Forelimb muscle (tissue), 1 donor: ENCODE measurements at places on chromosomes 1 and 21. TPM values are rescaled to one million over a fixed set of nuclear protein-coding genes. Genes with fewer than 3 reads are reported as not detected.

- DNase-seq, result no peak
Measured at GRCh38 chr1:2534687-2535441, 4.8 kb upstream of the HES5 start.

DNA sequence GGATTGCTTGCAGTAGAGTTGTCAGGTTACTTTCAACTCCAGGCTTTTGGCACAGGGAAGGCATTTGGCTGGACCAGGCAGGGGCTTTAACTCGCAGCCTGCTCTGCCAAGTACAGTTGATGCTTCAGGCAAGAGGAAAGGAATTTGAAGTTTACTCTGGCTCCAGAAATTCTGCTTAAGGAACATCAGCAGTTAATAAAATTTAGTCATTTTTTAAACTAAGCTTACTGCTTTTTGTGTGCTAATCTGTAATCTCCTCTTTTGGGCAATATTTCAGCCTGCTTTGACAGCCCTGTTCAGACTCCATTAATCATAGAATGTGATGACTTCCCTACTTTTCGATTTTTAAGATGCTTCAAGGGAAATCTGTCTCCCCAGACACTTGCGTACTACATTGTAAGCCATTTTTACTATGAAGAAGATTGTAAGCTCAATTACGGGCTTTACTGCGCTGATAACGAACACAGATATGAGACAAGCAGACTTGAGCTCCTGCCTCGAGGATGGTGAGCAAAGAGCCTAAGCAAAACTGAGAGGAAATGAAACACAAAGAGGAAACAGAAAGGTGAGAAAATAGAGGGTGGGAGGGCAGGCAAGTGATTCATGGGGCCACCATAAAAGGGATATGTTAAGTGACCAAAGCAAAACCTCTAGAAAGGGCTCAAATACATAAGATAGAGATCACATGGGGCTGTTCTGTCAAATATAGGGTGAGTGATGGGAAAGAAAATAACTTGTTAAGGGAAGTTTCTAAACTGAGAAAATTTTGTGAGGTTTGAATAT is 76.6 kb upstream of the VAV3 start:
- DNase-seq, result no peak

DNA sequence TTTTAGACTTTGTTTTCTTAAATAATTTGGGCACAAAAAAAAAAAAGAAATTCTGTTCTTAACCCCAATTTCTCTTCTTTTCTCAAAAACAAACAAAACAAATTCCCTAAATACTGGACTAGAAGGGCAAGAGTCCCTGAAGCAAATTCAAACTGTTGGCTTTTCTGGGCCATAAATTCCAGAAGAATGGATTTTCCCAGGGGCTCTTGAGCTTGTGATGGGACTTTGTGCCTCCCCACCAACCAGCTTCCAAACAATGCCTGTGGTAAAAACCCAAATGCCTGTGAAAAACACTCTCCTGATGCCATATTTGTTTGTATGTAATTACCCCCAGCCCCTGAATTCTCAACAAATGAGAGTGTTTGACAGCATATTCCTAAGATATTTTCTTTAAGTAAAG is 55.4 kb downstream of the SGIP1 start:
- DNase-seq, result no peak

GRCh38 chr21:46597031-46597430 is 7.9 kb downstream of the S100B start:
- no peak for DNase-seq

NBPF10 gene
- polyA plus RNA-seq, result 1.3 TPM
